ENCODE measurements at places on chromosomes 2 and 18.
A peak's percentile ranks its signal among the peaks of the same experiment; 100 is the strongest.

DNA sequence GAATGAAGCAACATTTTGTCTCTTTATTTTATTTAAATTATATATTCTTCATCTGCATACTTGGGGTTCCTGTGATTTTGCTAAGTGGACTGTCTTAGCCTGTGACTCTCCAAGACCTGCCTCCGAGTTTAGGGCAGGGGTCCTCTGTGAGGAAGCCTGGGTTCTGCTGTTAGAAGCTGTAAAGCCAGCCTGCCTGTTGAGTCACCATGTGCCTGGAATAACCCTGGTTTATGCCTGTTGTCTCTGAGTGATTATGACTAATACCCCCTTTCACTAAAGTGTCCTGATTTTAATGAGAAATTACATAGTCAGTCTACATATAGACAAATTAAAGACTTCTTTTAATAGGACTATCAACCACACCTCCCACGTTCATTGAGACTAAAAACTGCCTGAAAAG is 369.1 kb downstream of the ZNF521 start:
- DNase-seq: no peak

DNA sequence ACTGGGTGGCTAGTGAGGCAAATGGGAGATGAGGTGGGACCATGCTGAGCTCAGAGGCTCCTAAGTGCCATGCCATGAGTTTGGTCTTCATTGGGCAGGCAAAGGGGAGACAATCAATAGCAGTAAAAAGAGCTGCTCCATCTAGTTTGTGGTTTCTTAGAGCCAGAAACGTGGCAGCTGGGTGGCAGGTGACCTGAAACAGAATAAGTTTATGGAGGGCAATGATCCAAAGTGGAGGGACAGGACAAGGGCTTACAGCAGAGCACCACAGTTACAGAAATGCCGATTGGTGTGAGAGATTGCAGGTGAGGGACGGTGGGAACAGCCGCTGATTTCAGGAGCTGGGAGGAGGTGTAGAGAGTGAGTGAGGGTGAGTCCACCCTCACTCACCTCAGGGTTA is 237.0 kb downstream of the LPIN1 start:
- no peak for DNase-seq

DNA sequence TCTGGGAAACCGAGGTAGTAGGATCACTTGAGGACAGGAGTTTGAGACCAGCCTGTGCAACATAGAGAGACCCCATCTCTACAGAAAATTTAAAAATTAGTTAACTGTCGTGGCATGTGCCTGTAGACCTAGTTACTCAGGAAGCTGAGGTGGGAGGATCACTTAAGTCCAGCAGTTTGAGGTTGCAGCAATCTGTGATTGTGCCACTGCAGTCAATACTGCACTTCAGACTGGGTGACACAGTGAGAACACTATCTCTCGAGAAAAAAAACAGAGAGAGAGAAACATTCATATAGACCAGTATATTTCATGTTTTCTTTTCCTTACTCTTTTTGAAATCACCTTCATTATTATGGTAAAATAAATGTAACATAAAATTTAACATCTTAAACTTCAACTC is 290.7 kb upstream of the CYP26B1 start:
- DNase-seq: no peak

DNA sequence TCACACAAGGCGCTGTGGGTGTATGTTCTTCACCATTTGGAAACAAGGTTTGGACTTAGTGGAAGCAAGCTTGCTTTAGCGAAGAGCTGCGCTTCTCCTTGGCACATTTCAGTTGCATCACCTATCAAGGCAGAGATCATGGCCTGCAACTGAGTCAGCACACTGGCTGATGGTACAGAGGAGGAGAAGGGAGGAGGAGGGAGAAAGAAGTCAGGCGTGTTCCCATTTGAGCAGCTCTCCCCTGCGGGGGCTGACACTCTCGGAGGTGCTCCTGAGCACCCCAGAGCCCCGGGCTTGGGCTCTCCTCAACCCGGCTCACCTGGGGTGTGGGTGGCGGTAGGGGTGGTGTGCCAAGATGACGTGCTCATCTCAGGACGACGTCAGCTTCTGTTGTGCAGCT is 6.0 kb upstream of the SERPINB5 start:
- no peak for DNase-seq

DNA sequence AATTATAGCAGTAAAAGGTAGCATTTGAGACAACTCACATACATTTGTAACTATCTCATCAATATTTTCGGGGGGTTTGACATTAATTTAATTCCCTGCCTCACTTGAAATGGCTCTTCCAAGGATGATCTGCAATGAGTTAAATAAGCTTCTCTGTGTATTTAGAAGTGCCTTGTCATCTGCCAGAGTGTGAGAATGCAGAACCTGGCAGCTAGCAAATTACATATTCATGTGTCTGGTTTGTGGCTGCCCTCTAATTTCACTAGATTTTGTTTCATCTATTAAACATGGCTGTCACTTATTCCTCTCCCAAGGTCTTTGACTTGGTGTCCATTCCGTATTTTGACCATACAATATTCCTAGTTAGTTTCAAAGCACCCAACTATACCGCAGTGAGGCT is 158.3 kb upstream of the CAVIN2 start:
- DNase-seq: no peak

GRCh38 chr2:143877056-143877455 is 642.9 kb downstream of the ZEB2 start:
- no peak for DNase-seq

- DNase-seq: no peak
These were observed 7.6 kb downstream of the PROC start for GRCh38 chr2:127425540-127426490.

GRCh38 chr2:30147715-30148610 is 1.2 kb downstream of the YPEL5 start:
- DNase-seq: peak; percentile 73

GRCh38 chr2:120305937-120306490 is 39.9 kb upstream of the INHBB start:
- DNase-seq: no peak

DNA sequence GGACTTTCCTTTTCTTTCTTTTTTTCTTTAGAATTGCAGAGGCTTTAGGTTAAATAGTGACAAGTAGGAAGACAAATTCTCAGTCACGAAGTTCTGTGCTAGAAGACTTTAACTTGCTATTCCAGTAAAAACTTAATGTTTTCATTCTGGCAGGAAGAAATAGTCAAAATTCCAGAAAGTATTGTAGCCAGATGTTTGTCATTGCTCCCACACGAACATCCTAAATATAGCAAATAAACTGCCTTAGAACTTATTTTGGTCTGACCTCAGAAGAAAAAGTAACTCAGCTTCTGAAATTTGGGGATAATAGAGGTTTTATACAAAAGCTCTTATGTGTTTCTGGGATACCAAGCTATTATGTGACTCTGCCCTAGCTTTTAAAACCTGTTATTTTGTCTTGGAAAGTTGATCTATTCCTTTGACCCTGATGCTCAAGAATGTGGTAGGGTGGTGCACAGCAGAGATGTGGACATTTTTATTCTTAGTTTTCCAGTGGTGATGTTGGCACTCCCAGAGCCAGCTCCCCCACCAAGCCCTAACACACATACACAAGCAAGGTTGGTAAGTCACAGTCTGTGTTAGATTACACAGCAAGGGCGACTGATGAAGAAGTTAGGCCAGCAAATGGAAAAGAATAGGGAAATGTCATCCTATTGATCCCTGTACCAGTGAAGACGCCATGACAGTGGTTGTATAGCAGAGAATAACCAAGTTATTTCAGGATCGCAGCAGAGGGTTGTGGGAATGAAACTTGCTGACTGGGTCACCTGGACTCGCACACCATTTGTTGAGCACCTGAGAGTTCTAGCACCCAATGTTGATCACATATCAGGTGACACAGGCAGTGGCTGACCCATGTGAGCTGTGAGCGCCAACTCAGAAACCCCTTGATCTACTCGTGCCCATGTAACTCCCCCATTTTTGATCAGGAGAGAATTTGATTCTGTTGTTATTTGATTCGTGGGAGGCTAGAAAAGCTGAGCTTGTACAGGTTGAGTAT is 23.7 kb downstream of the FARP2 start:
- DNase-seq: no peak

DNA sequence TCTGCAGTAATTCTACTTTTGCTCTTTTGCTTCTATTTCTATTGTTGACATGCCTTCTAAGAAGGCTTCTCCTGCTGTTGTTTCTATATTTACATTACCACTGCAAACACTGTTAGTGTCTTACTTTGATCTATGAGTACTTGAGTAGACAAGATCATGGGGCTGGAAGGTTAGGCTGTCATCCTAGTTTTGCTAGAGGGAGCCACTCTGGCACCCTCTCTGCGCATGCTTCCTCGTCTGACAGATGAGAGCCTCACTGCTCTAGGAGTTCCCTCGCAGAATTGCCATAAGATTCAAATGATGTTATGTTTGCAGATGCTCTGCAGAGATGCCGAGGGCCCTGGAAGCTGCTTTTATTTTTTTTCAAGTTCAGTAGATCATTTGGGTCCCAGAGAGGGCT is 185.6 kb downstream of the RNF144A start:
- DNase-seq: no peak

DNA sequence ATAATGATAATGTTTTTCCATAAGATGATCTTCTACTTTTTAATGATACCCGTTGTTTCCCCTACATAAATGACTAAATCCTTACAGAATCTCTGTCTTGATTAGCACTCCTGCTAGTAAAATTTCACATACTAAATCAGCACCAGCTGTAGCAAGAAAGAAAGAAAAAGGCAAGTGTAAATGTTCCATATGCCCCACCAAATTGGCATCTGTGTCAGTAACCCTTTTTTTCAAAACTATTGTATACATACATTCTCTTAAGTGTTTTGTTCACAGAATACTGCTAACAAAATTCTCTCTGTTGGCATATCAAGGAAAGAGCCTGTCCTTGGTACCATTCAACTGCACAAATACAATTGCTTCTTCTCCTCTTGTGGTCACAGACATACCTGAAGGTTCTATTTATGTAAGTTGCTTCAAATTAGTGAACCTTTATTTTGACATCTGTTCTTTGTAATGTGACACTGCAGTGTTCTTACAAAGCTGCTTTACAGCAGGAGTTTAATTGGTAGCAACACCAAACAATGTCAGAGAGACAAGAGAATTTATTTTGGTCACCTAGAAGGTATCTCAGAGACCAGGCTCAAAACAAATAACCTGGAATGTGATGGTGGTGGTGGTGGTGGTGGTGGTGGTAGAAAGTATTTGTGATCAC is 641.9 kb downstream of the ZEB2 start:
- DNase-seq: no peak

All from effector CD8-positive, alpha-beta T cell (primary cell).